ENCODE measurements at places on chromosomes 11 and 22.

- DNase-seq, result no peak
Measured at GRCh38 chr11:10354389-10354788, 49.5 kb downstream of the ADM start.

GRCh38 chr11:31643857-31644256, 134.3 kb downstream of the ELP4 start:
- peak; percentile 21 for DNase-seq

- no peak for DNase-seq
Measured at GRCh38 chr22:23067023-23067650, 3.2 kb upstream of the GNAZ start.

GRCh38 chr22:37263966-37264887, 18.1 kb upstream of the CYTH4 start:
- DNase-seq, result no peak

DNA sequence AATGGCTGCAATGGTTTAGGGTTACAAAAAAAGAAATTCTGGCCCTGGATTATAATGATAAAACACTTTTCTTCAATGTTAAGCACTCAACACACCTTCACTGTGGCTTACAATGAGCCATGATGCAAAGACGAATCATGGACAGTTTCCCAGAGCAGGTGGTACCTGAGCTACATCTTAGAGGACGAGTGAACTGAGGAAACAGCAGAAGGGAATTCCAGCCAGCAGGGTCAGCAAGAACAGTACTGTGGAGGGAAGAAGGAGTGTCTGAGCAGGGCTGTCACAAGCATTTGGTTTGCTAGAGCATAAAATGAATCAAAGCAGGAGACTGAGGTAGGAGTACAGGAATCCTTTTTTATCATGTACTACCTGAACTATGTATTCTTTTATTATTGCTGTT, 332.8 kb upstream of the C11orf87 start:
- no peak for DNase-seq

DNA sequence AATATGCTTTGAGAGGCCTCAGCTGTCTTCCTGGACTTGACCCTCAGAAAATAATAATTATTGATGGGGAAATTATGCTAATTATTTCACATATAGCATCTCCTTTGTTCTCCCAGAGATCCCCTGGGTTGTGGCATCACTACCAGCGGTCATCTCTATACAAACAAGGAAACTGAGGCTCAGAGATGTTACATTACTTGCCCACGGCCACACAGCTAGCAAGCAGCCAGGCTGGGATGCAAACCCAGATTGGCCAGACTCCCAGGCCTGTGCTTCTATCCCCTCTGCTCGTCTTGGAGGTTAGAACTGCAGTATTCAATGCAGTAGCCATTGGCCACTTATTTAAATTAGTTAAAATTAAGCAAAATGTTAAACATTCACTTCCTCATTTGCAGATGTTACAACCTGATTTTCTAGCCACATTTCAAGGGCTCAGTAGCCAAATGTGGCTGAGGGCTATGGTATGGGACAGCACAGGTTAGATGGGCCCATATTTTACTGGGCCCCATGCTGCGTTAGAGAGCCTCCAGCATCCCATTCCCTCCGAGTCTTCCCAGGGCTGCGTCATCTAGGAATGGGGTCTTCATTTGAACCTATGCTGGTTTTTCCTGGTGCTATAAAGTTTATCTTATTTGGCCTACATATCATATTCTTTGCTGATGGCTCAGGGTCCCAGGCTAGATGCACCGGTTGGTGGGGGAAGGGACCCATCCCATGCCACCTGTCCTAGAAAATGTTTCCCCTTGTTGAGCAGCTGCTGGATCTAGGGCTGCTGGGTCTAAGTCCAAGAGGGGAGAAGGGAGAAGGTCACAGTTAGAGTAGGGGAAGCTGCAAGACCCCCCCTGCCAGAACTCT, 2.2 kb downstream of the SLC35C1 start:
- DNase-seq, result no peak

DNA sequence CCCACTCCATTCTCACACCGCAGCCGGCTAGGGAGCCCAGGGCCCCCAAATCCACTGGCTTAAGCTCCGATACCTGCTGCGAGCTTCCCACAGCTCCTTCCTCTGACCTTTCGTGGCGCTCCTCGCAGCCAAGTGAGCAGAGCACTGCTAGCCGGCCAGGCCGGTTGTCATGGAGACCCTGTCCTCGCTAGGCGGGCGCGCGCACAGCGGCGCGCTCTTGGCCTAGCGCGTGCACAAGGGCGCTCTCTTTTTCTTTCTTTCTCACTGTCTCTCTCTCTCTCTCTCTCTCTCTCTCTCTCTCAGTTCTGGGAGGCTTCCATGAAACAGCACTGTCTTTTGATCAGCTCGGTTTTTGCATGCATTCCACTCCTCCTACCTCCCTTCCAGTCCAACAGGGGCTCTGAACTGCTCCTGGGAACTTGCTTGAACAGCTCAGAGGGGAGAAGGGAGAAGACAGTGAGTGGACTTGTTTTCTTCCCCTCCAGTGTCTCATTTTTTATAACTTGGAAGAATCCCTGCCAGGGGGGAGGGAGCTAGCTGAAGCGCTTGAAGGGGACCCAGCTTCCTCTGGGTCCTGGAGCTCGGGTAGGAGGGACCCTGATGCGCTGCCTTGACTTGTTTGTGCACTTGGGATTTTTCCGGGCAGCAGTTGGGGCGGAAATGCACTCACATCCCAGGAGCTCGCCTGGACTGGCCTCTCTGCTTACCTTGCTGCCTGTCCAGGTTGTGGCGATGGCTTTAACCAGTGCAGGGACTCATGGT, 100.3 kb upstream of the AKIP1 start:
- DNase-seq, result peak; percentile 59

- DNase-seq, result no peak
Measured at GRCh38 chr11:8242499-8243280, 21.0 kb downstream of the LMO1 start.

DNA sequence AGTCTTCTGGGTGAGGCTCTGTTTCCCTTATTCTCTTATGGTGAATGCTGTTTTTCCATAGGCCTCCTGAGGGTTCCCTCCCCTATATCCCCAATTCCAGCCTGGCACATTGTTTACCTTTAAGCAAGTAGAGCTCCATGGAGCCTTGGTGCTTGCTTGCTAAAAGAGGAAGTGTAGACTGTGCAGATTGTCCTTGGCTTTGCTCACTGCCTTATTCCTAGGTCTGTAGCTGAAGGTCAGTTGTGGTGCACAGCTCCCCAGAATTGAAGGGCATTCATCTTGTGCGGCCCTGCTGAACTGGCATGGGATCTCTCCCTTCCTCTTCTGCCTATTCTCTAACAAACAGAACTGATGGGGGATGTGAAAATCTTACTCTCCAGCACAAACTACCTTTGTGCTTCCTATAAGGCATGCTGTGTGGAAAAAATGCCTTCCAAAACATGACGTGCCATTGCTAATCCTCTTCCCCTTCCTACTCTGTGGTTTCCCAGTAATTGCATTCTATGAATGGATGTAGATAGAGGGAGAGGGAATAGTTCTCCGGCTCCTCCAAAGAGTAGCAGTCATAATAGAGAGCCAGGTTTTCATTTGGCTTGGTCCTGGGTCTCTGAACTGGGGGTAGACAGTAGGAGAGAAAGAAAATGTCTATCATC, 34.2 kb upstream of the PLET1 start:
- DNase-seq, result no peak

DNA sequence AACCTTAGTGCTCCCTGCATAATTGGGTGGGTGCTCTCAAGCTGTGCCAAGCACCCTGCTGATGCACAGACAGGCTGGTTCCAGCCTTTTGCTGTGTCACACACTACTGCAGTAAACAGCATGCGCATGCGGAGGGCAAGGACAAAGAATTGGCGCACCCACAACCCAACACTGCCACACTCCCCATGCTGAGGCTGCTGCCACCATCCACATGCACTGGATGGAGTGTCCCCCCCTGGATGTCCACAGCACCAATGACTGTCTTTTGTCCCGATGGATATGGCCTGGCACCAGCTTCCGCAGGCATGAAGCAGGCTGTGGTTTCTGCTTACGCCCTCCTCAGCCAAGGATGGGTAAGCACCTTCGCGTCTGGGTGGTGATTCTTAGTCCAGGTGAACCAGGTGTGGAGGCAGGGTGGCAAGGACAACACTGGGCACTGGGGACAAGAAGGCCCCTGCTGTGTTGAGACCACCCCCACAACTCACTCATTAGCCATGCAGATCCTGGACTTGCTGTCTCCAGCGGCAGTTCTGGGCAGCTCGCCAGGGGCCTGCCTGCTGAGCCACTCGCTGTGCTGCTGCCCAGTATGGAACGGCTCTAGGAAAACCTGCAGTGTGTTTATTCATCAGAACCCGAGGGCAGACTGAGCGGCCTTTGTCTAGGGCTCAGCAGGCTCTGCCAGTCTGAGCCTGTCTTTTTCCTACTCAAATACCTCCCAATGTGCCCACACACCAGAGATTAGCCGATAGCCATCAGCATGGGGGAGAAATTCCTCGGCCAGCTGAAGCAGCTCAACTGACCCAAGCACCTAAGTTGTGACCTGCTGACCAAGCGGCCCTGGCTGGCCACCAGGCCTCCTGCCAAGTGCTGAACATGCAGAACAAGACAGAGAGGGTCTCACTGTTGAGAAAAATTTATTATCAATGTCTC, 8.2 kb upstream of the NAP1L4 start:
- DNase-seq, result no peak

GRCh38 chr11:12174477-12175143, 64.2 kb downstream of the MICAL2 start:
- DNase-seq, result no peak

DNA sequence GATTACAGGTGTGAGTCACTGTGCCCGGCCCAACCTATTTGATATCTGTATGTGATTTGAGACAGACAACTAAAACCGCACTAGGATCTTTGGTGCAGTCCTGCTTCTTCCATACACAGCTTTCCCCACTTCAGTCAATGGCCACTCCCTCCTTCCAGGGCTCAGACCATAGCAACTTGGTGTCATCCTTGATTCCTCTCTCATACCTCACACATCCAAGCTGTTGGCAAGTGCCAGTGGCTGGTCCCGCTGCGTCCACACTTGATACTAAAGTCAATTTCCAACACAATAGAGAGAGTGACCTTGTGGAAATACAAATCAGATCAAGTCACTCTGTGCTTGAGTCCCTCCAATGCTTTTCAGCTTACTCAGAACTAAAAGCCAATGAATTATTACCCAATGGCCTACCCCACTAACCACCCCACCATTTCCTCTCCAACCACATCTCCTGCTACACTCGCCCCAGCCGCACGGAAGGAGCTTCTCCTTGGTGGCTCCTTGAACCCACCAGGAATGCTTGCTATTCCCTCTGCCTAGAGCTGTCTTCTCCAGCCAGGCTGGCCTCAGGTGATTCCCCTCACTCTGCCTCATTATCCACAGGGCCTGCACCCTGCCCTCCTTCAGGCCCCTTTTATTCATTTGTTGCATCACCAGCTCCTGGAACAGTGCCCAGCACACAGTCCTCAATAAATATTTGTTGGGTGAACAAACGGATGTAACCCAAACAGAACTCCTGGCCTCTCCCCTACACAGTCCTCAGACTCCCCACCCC, 12.9 kb downstream of the ABTB2 start:
- peak; percentile 61 for DNase-seq
